ENCODE measurements at places on chromosomes 1 and 21.

GRCh38 chr1:244860914-244861610, 3.3 kb downstream of the HNRNPU start:
- DNase-seq, result no peak

GRCh38 chr1:69898403-69898947, 306.9 kb downstream of the LRRC40 start:
- DNase-seq, result no peak

- DNase-seq, result no peak
Observed at GRCh38 chr1:155082301-155083051, 3.8 kb downstream of the EFNA3 start.

DNA sequence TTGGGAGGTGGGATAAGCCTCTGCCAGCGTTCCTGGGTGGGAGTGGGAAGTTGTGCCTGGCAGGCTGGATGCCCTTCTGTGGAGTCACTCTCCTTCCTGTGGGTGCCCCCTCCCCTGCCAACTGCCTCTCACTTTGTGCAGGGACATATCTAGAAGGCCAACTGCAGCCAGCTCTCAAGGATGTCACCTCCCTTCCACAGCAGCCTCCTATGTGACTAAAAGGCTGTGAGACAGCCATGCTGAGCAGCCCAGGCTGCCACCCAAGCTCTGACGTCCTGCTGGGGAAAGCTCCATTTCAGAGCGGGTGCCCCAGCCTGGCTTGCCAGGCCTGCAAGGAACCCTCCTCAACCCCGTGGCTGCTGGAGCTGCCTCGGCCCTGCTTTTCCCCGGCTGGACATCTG, 19.6 kb upstream of the SLC26A9 start:
- DNase-seq, result no peak

DNA sequence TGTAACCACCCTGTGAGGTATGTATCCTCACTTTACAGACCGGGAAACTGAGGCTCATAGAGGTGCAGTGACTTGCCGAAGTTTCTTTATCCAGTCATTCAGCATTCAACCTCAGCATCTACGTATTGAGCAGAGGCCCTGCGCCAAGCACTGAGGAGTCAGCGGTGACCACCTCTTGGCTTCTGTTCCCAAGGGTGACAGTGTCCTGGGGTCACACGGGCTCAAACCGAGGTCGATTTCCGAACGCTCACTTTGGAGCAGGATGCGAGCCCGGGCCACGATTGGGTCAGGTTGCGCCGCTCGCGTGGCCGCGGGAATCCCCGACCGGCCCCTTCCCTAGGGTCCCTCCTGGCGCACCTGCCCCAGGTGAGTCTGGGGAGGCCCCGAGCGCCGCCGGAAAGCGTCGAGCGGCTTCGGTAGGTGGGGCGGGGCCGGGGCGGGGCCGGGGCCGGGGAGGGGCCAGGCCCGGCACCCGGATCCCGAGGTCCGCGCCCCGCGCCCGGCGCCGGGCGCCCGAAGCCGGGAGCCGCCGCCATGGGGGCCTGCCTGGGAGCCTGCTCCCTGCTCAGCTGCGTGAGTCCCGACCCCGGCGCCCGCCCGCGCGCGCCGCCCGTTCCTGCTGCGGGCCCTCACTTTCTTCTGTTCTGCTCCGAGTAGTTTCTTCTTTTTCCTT, at the start of gene SERINC2:
TSS of gene SERINC2 (plus strand) at position 482 of the 673 bp plus-strand sequence. CDS start at position 535, 53 bp downstream.
- no peak for DNase-seq

DNA sequence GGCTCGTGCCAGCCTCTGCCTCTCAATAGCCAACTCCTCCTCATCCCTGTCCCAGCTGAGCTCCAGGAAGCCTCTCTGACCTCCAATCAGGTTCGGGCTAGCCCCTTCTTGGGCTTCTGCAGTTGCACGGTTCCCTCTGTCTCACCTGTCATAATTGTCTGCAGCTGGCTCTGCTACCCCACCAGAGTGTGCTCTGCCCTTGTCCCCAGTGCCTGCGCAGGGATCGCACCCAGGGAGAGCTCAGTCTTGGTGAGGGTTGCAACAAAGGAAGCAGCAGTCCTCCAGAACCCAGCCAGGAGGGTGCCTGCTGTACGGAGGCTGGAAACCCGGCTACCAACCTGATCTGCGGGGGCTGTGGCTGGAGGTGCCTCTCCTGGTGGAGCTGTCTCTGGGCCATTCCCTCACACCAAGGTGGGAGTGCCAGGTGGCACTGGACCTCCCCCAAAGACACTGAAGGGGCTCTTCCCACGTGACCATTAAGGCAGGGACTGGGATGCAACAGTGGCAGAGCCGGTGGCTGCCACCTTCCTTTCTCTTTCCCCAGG, 63.5 kb upstream of the DMRTB1 start:
- no peak for DNase-seq

DNA sequence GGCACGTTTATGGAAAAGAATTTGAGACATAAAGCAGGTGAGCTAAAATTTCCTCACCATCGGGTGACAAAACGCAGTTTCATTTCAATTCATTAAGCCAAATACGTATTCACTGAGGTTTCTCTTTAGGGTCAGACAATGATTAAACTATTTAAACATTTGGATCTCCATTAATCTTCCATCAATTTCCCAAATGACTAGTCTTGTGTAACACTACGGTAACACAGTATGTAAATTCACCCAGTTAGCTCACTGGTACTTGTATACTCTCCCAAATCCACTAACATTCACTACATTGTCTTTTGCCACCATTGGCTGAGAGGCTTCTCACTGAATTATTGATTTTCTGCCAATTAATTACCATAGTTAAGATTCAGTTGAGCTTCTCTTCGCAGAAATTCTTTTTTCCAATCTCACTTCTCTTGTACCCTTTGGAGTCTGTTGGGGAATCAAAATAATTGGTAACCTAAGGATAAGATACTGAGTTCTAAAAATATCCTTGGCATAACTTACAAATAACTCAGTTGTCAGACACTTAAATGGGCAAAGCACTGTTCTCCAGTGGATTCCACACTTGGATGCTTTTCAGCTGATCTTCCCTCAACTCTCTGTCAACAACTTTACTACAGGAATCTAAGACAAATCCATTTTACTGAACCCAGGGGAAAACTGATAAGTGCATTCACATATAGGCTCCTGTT, 40.7 kb downstream of the SIPA1L2 start:
- DNase-seq, result no peak

DNA sequence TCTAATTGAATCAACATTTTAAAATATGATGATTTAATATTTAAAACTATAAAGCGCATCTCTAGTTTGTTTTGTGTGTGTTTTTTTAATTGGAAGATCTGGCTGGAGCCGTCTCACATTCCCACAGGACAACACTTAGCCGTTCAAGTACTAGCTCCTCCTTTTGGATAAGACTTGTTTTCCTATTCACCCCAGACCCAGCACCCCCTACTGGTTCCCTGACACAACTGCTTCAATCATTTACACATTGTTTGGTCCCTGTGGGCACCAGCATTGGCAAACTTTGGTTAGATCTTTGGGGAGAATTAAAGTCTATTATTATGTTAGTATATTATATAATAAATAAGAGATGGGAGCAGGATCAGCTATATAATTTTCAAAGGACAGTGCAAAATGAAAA, 34.5 kb downstream of the TYW3 start:
- DNase-seq, result no peak

- no peak for DNase-seq
Observed at GRCh38 chr1:43750083-43750482, 42.7 kb downstream of the ST3GAL3 start.

- no peak for DNase-seq
Observed at GRCh38 chr1:229127301-229127700, 143.6 kb upstream of the RAB4A start.

DNA sequence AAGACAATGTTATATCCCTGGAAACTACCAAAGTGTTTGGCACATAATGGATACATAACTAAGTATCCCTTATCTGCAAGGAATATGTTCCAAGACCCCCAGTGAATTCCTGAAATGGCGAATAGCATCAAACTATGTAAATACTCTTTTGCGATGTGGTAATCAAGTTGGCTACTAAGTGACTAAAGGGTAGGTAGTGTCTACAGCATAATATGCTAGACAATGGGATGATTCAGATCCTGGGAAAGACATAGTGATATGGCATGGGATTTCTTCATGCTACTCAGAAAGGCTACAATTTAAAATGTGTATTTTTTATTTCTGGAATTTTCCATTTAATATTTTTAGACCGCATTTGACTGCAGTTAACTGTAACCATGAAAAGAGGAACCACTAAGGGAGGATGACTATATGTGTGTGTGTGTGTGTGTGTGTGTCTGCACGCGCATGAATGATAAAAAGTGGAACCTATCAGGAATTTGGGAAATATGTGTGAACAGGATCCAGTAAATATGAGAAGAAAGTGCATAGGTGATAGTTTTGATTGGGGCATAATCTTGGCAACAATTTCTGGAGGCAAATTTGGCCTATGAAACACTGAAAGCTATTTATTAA, 1899.9 kb downstream of the NCAM2 start:
- DNase-seq, result no peak

GRCh38 chr1:107196973-107197562, 56.2 kb downstream of the NTNG1 start:
- no peak for DNase-seq

- DNase-seq, result no peak
Observed at GRCh38 chr1:3717715-3718601, 34.3 kb upstream of the CCDC27 start.
